ENCODE measurements at places on chromosomes 4 and X. TPM values are rescaled to one million over a fixed set of nuclear protein-coding genes. Genes with fewer than 3 reads are reported as not detected.

- DNase-seq = peak; percentile 72
Measured at GRCh38 chr4:145936997-145937901, 1.4 kb downstream of the ZNF827 start.

GRCh38 chr4:142164767-142165500 lies 528.6 kb downstream of the IL15 start:
- DNase-seq = no peak

DUSP21 gene
- not detected for total RNA-seq

CTBP1 gene
- total RNA-seq = 272 TPM

DNA sequence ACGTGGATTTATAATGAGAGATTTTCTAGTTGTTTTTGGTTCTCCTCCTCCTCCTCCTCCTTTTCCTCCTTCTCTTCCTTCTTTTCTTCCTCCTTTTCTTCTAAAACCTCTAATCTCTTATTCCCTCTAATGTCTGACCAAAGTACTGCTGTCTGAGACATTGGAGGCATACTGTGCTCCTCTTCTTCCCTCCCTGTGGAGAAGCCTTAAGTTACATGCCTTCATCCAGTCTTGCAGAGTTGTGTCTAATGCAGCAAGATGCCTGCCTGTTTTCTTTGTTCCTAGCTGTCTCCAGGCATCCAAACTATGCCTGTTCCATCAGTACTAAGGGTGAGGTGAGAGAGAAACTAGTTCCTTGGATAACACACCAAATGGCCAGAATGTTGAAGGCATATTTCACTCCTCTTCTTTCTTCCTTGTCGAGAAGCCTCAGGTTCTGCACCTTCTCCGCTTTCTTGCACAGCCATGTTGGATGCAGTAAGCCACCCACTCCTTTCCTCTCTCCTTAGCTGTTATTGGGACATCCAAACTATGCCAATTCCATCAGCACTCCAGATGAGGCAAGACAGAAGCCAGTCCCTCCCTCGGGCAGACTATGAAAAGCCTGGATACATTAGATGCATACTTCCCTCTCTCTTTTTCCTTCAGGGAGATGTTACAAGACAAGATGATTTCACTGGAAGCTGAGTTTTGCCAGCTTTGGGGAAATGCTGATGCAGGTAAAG lies 285.7 kb upstream of the TRAM1L1 start:
- no peak for DNase-seq

DNA sequence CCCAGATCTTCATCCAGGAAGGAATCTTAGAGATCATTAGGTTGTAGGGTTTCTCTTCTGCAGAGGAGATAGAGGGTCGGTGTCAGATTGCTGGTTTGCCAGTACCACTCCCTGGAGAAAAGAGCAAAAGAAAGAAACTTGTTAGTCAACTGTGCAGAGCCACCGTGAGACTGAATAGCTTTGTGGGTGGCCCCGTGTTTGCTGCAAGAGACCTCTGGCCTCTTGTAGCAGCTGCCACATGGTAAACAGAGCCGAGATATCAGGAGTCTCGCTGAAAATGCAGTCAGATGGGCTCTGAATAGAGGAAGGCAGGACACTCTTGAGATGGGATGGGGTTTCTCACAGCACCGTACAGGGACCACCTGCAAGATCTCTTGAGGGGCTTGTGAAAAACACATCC lies 149.7 kb downstream of the PTTG2 start:
- no peak for DNase-seq

DNA sequence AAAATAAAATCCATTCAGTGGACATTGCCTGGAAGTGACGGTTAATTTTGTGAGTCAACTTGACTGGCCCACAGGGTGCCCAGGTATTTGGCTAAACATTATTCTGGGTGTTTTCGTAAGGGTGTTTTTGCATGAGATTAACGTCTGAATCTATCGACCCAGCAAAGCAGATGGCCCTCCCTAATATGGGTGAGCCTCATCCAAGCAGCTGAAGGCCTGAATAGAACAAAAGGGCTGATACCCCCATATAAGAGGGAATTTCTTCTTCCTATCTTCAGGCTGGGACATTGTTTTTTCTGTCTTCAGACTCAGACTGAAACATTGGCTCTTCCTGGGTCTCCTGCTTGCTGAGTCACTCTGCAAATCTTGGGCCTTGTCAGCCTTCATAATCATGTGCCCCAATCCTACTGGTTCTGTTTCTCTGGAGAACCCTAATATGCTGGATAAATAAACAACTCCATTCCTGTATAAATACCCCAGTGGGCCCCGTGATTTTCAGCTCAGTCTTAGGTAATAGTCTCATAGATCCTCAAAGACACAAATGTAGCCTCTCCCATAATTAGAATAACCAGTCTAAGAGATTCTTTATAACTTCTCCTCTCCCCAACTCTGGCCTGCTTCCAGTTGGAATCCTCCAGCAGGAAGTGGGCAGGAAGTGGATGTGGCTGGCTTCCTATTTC lies 33.1 kb upstream of the DDX3X start:
- no peak for DNase-seq

GRCh38 chrX:5823903-5824302 lies 404.8 kb downstream of the NLGN4X start:
- DNase-seq = no peak

NDNF gene
- 2.9 TPM for total RNA-seq

DNA sequence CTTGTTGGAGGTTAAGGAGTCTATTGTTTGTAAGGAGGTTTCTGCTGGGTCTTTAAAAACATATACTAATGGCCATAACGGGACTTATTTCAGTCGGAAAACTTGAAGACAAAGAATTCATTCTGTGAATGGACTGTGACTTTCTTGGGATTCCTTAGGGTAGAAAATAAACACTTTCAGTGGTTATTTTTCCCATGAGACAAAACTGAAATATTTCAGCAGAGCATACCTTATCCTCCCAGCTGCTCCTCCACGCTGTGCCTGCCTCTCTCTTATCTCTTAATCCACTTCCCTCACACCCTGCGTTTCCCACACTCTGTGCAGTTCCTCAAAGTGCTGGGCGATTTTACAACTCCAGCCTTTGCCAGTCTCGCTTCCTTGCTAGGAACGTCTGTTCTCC lies 47.1 kb upstream of the SORBS2 start:
- no peak for DNase-seq
